GDM1 (cell line): ENCODE measurements at places on chromosomes 7 and 10.

DNA sequence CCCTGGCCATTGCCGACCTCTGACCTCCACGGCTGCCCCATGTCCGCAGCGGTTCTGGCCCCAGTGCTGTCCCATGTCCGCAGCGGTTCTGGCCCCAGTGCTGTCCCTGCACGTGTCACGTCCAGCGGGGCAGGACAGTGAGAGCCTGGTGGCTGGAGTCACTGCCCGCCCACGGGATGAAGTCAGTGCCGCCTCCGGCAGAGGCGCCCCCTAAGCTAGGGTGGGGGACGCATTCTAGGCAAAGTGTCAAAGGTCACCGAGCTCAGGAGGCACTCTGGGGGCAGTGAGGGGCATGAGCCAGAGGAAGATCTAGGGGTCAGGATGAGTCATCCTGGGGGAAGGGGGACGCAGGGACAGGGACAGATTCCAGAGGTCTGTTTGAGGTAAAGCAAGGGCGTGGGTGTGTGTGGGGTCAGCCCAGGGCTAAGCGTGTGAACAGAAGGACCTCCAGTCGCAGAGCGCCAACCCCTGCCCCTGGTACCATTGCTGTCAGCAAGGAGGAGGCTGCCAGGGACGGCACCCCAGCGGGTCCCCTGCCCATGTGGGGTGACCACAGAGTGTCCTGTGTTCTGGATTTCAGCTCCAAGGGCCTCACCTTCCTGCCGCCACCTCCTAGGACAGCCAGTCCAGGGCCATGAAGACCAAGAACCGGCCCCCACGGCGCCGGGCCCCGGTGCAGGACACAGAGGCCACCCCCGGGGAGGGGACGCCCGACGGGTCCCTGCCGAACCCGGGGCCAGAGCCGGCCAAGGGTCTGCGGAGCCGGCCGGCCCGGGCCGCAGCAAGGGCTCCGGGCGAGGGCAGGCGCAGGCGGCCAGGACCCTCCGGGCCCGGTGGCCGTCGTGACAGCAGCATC, 665 bp downstream of the BHLHA15 start:
- no peak for DNase-seq

DNA sequence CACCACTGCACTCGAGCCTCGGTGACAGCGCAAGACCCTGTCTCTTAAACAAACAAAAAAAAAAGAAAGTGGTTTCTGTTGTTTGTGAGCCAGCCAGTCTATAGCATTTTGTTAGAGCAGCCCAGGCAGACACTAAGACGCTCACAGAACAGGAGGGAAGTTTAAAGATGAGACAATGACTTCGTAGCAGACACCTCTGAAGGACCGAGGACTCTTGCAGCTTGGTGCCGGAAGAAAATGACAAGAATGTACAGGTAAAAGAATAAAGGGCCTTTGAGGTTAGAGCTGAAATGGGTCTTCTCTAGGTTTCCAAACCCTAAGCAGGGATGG, 39.7 kb downstream of the MACROH2A2 start:
- no peak for DNase-seq

GRCh38 chr10:76138286-76138685, 706.9 kb downstream of the LRMDA start:
- no peak for DNase-seq

- DNase-seq, result no peak
These were observed 13.3 kb downstream of the RET start for GRCh38 chr10:43090188-43090587.

GRCh38 chr10:93493162-93493561, 3.2 kb upstream of the CEP55 start:
- no peak for DNase-seq

GRCh38 chr10:123390332-123390731, 236.1 kb downstream of the BUB3 start:
- DNase-seq, result no peak

DNA sequence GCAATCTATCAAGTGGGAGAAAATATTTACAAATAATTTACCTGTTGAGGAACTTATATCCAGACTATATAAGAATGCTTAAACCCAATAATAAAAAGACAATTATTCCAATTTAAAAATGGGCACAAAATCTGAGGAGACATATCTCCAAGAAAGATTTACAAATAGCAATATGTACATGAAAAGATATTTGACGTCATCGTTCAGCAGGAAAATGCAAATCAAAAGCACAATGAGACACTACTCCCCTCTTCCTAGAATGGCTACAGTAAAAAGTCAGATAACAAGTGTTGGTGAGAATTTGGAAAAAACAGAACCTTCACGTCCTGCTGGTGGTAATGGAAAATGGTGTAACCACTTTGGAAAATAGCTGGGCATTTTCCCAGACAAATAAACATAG, 457.0 kb downstream of the DPP6 start:
- DNase-seq, result no peak

GRCh38 chr7:72538147-72538546, 126.0 kb upstream of the CALN1 start:
- DNase-seq, result no peak

DNA sequence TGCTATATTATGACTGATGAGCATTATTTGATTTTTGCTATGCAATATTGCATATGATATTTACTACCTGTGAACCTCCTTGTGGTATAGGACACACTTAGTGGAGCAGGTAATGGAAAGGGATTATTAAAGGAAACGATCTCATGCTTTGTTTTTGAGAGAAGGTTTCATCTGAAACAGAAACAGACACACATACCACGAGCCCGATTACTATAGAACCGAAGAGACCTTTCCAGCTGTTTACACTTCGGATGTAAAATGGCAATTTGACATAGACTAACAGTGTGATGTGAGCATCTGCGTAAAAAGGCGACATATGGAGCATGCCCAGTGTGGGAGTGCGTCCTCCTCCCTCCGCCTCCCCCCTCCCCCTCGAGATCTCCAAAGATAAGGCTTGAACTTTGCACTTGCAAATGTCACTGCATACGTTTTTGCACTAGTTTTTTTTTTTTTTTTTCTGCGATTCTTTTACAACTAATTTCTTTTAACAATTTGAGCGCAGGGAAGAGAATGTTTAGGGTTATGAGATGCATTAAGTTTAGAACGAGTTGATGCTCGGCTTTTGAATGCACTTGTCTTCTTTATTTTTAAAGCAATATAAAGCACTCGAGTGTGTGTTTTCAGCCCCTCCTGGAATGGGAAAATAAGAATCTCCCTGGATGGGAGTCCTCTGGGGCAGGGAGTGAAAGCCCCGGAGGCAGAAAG, 251.0 kb downstream of the NSUN6 start:
- DNase-seq, result no peak

GRCh38 chr7:113710310-113711096, 208.3 kb downstream of the PPP1R3A start:
- peak; percentile 41 for DNase-seq

GRCh38 chr10:82953909-82954308, 1078.9 kb downstream of the NRG3 start:
- no peak for DNase-seq

- DNase-seq, result no peak
These were observed 198.0 kb downstream of the CSTF2T start for GRCh38 chr10:51501396-51501795.

- DNase-seq, result no peak
These were observed 109.1 kb downstream of the CPXM2 start for GRCh38 chr10:123782549-123782948.

DNA sequence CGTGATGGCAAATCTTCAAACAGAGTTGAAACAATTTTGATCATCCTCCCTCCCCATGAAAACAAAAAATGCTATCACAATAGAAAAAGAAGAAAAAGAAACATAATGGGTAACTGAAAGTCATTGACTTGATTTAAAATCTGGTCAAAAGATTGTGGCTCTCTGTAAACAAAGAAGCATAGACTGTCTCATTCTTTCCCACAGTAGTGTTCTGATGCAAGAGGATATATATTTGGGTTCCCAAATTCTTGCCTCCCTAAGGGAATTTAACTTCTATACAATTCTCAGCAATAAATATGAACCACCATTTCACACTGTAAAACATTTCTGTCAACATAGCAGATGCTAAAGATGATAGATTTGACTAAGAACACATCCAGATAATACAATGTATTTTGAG, 32.8 kb upstream of the MEOX2 start:
- no peak for DNase-seq

GRCh38 chr10:14838582-14839304, 637 bp downstream of the HSPA14 start:
- no peak for DNase-seq

GRCh38 chr10:3525832-3526449, 259.1 kb downstream of the KLF6 start:
- DNase-seq, result no peak

GRCh38 chr7:127476618-127477017, 84.1 kb upstream of the ZNF800 start:
- no peak for DNase-seq

DNA sequence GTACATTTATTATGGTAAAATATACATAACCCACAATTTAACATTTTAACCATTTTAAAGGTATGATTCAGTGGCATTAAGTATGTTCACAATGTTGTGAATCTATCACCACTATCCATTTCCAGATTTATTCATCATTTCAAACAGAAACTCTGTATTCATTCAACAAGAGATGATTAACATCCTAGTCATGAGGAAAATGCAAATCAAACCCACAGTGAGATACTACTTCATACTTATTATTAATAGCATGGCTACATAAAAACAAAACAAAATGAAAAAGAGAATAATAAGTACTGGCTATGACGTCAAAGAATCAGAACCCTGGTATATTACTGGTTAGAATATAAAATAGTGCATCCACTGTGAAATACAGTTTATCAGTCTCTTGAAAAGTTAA, 386.6 kb upstream of the POM121L12 start:
- no peak for DNase-seq

DNA sequence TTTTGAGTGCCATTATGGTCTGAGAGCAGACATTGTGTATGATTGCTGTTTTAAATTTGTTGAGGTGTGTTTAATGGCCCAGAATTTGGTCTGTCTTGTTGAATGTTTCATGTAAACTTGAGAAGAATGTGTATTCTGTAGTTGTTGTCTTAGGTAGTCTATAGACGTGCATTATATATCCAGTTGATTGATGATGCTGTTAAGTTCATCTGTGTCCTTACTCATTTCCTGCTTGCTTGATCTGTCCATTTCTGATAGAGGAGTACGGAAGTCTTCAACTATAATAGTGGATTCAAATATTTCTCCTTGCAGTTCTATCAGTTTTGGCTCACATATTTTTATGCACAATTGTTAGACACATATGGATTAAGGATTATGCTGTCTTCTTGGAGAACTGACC, 16.0 kb downstream of the PTPN12 start:
- DNase-seq, result no peak

DNA sequence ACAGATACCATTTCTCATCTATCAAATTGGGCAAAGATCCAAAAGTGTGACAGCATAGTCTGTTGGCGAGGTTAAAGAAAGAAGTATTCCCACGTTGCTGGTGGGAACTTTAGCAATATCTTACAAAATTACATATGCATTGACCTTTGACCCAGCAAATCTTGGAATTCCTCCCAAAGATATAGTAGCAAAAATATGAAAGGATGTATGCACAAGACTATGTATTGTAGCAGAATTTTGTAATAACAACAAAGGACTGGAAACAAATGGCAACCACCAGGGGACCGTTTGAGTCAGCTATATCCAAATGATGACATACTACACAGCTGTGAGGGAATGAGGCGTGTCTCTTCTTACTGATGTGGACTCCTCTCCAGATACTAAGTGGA, 50.2 kb downstream of the KCNH2 start:
- no peak for DNase-seq

- no peak for DNase-seq
These were observed 25.6 kb downstream of the TMEM196 start for GRCh38 chr7:19747740-19748339.

DNA sequence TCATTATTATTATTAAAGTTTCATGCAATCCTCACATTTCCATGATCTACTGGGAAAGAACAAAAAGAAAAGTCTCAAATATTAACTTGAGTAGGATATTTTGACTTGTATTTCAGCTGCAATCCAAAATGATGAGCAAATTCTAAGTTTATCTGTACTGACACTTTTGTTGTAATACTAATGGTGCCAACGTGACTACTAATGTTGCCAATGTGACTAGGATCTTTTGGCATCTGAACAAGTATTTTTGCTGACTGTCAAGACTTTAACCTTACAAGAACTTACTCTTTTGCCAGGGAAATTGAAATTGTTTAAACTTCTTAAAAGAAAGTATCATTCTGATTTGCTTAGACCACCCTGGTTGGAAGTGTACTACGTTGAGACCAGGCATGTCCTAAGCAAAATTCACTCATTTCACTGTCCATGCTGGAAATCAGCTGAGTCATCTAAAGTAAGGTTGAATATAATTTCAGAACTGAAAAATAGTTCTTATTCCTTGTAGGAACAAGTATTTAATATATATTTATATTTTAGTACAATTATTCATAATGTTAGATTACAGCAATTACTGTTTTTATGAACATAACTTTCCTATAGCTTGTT, 78.5 kb upstream of the LYZL1 start:
- no peak for DNase-seq

- no peak for DNase-seq
These were observed 77.6 kb upstream of the MAGI2 start for GRCh38 chr7:79531116-79531515.

- no peak for DNase-seq
These were observed 8.7 kb upstream of the CALHM1 start for GRCh38 chr10:103467406-103467805.

GRCh38 chr10:99814143-99814542, 31.7 kb downstream of the ABCC2 start:
- DNase-seq, result no peak

DNA sequence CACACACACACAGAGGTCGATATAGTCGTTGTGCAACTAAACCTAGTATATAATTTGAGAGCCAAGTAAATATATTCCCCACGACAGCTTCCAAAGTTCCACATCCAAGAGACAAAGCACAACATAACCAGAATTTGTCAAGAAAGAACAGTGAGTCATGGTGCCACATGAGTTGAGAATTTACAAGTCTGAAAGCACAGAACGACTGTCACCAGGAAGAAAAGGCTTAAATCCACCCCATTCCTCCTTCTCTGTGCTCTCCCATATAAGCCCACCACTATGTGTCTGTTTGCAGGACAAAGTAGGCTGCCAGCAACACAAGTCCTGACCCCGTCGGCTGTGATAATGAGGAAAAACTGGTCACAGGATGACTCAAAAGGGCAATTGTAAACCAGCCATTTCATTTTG, 32.8 kb downstream of the GSAP start:
- no peak for DNase-seq

DNA sequence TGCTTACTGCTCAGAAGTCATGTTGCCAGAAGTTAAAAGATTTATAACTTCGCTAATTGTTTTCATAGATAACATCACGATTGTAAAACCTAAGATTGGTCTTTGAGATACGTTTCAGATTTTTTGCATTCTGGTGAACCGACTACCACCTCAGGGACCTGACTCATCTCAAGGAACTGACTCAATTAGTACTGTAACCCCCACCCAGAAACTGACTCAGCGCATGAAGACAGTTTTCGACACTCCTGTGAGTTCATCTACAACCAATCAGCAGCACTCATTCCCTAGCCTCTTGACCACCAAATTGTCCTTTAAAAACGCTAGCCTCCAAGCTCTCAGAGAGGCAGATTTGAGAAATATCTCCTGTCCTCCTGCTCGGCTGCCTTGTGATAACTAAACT, 72.3 kb downstream of the ELMO1 start:
- no peak for DNase-seq

- DNase-seq, result no peak
These were observed 39.3 kb upstream of the DUSP5 start for GRCh38 chr10:110458266-110458920.
